Cortex of kidney (tissue), 1 donor: ENCODE measurements at places on chromosomes 6 and 20.

GRCh38 chr6:165983112-165984072 lies 184.3 kb downstream of the TBXT start:
- DNase-seq: no peak

GRCh38 chr6:89216411-89216810 lies 747 bp downstream of the GABRR1 start:
- DNase-seq: no peak

GRCh38 chr6:3541006-3541585 lies 84.2 kb upstream of the SLC22A23 start:
- DNase-seq: no peak

DNA sequence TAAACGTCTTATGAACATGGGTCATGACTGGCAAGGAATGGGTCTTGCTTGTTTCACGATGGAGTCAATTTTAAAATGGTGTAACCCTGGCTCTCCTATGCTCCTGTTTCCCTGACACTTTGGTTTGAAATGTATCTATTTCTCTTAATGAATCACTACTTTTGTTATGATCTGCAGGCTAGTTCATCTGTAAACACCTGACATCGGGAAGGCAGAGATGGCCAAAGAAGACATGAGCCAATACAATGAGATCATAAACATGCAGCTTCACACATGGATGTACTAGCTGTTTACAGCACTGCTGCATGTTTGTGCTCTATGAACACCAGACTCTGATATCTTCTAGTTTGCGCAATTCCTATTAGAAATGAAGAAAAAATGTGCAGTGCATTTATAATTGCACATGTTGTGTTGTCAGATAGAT lies 11.0 kb upstream of the RAD21L1 start:
- DNase-seq: no peak

- DNase-seq: no peak
These were observed 141.3 kb downstream of the FUT9 start for GRCh38 chr6:96157018-96157565.

- DNase-seq: no peak
These were observed 466.5 kb upstream of the RNF217 start for GRCh38 chr6:124495665-124496190.

DNA sequence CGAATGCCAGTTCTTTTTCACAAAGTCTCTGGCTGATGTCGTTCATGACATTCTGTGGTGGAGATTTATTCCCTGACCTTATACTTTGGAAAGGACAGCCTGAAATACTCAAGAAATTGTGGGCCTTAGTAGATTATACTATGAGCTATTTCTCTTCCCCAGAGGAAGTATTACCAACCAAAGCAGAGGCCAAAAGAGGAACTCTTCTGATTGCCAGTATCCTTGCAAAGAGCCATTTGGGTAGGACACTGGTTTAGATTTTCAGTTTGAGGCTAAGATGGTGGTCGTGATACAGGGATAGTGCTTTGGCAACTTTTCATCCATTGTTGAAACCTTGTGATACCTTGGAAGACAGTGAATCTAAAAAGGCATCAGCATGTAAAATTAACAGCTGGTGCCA lies 327.3 kb downstream of the HACE1 start:
- no peak for DNase-seq

DNA sequence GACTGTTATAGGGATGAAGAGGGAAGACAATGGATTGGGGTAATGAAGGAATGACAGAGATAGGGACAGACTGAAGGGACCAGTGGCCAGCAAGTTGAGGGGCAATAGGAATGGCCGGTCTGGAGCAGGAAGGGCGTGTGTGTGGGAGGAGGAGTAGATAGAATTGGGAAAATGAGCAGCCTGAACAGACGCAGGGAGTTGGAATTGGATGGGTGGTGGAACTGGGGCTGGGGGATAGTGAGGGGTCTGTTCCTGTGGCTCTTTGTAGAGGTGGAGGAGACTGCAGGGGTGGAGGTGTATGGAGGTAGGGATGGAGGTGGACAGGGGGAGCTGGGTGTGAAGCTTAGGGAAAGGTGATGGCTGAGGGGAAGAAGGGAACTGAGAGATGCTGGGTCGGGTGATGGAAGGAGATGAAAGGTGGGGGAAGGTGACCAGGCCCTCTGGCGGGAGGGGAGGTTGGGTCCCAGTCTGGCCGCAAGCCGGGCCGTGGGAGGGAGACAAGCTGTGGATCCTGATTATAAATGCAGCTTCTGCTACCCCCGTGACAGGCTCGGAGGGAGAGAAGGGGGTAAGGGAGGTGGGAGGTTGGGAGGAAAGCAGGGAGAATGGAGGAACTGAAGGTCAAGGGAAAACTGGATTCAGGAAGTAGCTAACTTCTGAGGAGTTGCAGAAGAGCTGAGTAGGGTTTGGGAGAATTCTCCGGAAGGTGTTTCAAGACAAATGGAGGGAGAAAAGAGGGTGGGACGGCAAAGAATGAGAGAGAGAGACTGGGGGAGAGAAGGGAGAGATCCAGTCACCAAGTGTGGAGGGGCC lies 5.2 kb downstream of the SYNGAP1 start:
- no peak for DNase-seq

DNA sequence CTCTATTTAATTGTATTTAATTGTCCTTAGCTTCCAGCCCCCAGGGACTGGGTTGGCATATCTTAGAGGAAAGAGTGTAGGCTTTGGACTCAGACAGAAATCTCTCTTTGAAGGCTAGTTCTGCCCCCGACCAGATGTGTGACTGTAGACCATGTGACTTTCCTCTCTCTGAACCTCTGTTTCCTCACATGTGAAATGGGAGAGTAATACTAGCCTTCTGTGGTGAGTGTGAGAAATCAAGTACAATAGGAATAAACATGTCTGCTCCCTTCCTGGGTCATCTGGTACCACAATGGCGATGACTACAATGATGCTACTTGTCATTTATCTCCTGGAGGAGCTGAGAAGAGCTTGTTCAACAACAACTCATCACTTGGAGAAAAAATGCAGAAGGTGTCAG lies 179.9 kb downstream of the LRFN2 start:
- DNase-seq: no peak
